ENCODE measurements at places on chromosomes 5 and 9.

DNA sequence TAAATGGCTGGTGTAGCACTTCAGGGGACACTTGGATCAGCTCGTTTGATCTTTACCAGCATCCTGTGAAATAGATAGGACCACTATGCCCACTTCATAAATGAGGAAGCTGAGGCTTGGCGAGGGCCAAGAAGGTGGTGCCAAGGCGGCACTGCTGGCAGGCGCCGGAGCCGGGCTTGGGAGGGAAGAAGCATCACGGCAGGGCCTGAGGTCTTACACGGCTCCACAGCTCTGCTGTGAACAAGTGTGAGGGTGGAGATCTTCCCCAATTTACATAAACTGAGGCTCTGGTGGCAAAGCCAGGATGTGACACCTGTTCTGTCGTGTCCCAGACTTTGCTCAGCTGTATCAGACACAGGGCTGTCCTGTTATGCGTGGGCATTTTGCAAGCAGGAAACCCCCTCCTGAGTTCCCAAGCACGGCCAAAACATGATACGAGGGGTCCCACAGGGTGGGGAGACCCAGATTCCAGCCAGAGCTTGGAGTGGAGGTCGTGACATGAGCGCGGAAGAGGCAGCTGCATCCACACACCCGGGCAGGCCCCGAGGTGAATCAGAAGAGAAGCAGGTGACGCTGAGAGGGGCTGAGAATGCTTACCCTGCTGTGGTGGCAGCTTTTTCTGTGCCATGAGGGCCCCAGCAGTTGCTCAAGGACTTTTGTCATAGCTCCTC lies 117.5 kb upstream of the BOD1 start:
- H3K36me3 ChIP-seq, result no peaks in the 10 kb centered on the region
- peak; percentile 79 for DNase-seq
- peak overlapping the region; percentile 80 for H3K27ac ChIP-seq
- no peaks in the 10 kb centered on the region for H3K27me3 ChIP-seq
- no peak overlapping the region for H3K4me3 ChIP-seq
- peaks cover 57% of the 10 kb centered on the region for H3K4me1 ChIP-seq

- H3K4me1 ChIP-seq, result no peaks in the 10 kb centered on the region
- no peaks in the 10 kb centered on the region for H3K36me3 ChIP-seq
- no peaks in the 10 kb centered on the region for H3K27me3 ChIP-seq
- no peak for DNase-seq
- no peak overlapping the region for H3K27ac ChIP-seq
Measured at GRCh38 chr9:110809038-110809595, 140.5 kb downstream of the MUSK start.

DNA sequence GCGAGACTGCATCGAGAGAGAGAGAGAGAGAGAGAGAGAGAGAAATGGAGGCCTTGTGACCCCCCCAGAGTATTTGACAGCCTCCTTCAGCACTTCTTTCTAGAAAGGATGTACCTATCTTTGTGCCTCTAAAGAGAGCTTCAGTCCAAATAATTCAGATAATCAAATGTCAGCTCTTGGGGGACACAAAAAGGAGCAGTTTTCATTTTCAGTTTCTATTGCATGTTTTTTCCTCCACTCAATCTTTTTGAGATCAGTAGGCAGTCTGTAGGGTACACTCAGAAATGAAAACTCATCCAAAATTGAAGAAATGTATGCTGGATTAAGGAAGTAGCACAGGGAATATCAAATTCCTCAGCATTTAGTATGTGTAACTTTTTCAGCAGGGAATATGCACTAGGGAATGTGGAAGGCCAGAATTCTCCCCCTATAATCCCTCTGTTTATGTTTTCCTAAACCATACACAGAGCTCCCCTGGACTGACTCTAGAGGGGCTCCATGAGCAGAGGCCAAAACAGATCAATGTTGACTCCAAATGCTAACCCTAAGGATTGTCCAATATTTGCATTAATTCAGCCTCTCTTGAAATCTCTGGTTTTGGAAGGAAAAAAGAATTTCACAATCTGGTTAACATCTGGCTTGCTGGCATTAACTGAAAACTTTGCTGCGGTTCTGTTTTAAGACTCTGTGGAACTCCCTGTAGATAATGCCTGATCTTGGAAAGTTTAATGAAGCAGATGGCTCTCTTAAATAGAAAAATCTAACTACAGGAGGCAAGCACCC lies 250.1 kb downstream of the CEMIP2 start:
- no peaks in the 10 kb centered on the region for H3K4me1 ChIP-seq
- no peak overlapping the region for H3K27ac ChIP-seq
- H3K27me3 ChIP-seq, result peaks cover 7% of the 10 kb centered on the region
- H3K4me3 ChIP-seq, result no peak overlapping the region

DNA sequence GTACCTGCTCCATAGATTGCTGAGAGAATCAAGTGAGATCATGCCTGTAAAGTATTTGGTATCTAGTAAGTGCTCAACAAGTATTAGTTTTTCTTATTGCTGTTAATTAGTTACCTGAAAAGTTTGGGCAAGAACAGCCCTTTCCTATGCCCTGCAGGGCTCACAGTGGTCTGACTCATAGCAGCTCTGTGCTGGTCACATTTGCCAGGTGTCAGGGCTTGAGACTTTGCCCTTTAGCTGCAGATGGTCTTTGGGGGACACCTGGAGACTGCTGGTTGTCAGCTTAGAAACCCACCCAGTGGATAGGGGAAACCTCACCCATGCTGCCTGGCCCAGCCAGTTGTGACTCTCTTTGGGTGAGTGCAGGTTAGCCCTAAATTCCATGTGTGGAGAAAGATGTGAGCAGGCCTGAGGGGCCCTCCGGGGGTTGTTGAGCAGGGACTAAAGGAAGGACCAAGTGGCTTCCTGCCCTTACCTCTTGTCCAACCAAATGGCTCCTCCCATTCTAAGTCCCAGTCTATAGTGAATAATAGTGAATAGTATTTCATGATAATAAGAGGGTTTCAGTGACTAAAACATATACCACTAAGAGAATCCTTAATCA lies 9.0 kb downstream of the COL27A1 start:
- no peaks in the 10 kb centered on the region for H3K36me3 ChIP-seq
- no peak overlapping the region for H3K4me3 ChIP-seq
- H3K27me3 ChIP-seq, result no peaks in the 10 kb centered on the region
- no peak overlapping the region for H3K27ac ChIP-seq
- H3K4me1 ChIP-seq, result no peaks in the 10 kb centered on the region
- no peak for DNase-seq

GRCh38 chr9:94108584-94108983 lies 24.3 kb downstream of the PTPDC1 start:
- H3K4me1 ChIP-seq, result no peaks in the 10 kb centered on the region
- no peak for DNase-seq
- H3K4me3 ChIP-seq, result no peak overlapping the region
- no peaks in the 10 kb centered on the region for H3K27me3 ChIP-seq
